ENCODE measurements at places on chromosomes 5 and 9.
A peak's percentile ranks its signal among the peaks of the same experiment; 100 is the strongest.

- DNase-seq: no peak
These were observed 17.4 kb downstream of the SH3PXD2B start for GRCh38 chr5:172436879-172437369.

GRCh38 chr5:132385326-132386105, 16.0 kb downstream of the SLC22A5 start:
- peak; percentile 64 for DNase-seq

- no peak for DNase-seq
These were observed 9.2 kb upstream of the TAF1L start for GRCh38 chr9:32644698-32645097.

DNA sequence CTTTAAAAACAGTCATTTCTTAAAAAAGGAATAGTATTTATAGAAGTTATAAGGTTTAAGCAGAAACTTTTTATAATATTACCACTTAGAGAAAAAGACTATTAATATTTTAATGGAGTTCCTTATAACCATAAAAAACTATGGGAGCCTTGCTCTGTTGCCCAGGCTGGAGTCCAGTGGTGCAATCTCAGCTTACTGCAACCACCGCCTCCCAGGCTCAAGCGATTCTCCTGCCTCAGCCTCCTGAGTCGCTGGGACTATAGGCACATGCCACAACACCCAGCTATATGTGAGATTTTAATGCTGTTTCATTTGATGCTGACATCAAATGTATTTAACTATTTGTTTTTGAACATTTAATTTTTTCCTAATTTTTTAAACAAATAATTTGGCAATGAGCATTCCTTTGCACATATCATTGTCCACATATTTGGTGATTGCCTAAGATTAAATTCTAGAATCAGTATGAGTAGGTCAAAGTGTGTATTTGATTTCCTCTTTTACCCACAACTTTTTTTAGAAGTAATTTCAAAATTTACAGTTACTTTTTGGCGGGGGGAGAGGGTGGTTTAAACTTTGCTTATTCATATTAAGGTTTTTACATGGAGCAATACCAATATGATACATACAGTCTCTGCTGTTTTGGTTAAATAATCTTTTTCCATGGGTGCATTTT, 235.5 kb downstream of the ARHGEF28 start:
- no peak for DNase-seq

DNA sequence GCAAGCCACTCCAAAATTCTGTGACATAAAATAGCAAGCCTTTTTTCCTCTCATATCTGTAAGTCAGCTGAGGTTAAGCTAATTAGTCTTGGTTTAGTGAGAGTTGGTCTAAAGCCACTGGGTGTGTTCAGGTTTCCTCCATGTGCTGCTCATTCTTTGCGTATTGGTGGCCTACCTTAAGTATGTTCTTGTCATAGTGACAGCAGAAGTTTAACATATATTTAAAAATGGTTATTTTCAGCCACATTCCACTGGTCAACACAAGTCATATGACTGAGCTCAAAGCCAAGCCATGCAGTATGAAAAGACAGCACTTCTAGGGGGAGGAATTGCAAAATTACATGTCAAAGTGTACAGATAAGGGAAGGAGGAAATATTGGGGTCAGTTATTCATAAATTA, 100.5 kb upstream of the FGF10 start:
- no peak for DNase-seq

- no peak for DNase-seq
These were observed 50.3 kb downstream of the ZNF462 start for GRCh38 chr9:106913276-106913675.

DNA sequence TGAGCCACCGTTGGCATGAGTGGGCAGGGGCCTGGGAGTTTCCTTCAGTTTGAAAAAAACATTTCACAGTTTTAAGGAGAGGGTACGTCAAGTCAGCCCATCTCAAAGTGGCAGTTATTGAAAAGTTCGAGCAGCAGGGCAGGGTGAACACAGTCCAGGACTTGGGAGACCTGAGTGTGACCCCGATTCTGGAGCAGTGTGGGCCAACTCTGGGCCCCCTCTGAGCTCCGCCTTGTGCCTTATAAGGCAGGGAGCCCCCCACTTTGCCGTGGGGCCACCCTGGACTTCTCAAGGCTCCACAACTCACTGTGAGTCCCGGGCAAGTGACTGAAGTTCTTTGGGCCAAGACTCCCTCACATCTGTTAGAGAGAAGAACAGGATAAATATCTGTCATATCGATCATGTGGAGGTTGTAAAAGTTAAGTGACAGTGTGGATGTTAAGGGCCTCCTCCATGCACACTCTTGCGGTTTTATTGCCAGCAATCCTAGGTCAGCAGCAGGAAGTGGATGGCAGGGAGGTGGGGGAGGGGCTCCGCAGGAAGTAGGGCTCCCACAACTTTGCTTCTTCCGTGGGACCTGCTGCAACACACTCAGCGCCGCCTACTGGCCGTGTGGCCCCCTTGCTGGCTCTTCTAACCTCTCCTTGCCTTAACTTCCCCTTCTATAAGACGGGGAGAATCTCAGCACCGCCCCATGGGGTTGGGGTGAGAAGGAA, 38.4 kb downstream of the HRH2 start:
- peak; percentile 51 for DNase-seq

GRCh38 chr5:118371973-118372831, 616.1 kb downstream of the DTWD2 start:
- DNase-seq: no peak

DNA sequence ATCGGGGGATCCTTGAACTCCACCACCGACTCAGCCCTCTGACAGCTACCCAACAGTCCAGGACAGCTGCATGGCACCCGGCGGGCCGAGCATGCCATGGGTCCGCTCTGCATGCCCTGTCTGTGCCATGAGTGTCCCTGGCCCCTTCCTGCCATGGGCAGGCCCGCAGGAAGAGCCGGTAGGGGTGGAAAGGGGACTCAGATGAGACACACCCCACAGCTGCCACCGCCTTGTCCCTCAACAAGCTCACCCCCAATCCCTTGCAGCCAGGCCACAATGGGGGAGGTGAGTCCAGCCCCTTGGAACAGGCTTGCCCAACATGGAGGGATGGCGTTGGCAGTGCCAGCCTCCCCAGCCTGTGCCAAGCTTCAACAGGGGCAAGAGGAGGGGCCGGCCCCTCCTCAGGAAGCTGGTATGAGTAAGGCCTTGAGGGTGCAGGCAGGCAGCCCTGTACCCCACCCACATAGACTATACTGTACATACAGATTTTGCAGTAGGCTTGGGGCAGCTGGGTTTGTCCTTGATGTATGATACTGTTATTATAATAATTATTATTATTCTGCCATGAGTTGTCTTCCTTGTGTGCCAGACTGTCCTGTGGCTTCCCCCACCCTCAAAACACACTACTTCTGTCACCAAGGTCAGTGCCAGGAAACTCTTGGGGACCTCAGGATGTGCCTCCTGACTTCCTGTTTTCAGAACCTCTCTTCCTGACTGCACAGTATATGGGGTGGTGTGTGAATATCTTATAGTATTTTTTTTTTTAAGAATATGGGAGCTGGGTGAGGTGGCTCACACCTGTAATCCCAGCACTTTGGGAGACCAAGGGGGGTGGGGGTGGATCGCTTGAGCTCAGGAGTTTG, 12.0 kb upstream of the SLC34A1 start:
- DNase-seq: no peak

DNA sequence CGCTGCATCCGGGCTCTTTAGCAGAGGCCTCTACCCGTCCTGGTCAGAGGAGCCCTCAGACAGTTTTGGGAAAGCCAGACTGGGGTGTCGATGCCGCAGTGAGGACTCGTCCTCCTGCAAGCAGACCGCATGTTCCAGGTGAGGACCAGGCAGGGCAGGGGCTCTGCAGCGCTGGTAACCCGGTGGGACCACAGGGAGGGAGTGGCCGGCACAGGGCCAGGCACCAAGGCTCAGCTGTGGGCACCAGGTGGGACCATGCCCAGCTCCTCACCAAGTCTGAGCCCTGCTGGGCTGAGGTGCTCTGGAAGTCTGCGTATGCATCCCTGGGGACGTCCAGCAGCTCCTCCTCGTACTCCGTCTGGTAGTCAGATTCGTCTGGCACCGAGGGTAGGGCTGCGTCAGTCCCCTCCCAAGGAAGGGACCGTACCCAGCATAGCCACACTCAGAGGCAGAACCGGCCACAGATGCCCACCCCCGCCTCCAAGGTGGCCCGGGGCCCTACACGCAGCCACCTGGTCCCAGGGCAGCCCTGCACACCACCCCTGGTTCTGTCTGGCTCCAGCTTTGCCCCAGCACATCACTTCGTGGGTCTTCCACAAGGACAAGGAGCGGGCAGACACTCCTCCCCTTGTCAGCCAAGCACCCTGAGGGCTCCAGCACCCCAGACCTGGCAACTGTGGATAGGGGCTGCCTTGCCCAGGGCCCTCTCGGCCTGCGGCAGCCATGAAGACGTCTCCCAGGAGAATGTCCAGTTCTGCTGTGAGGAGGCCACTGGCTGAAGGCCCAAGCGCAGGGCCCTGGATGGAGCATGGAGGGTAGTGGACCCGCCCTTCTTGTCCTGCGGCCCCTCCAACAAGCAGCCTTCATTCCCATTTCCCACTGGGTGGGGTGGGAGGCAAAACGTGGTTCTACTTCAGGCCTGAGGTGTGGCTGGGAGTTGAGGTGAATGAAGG, 1.5 kb upstream of the NSMF start:
- peak; percentile 24 for DNase-seq

DNA sequence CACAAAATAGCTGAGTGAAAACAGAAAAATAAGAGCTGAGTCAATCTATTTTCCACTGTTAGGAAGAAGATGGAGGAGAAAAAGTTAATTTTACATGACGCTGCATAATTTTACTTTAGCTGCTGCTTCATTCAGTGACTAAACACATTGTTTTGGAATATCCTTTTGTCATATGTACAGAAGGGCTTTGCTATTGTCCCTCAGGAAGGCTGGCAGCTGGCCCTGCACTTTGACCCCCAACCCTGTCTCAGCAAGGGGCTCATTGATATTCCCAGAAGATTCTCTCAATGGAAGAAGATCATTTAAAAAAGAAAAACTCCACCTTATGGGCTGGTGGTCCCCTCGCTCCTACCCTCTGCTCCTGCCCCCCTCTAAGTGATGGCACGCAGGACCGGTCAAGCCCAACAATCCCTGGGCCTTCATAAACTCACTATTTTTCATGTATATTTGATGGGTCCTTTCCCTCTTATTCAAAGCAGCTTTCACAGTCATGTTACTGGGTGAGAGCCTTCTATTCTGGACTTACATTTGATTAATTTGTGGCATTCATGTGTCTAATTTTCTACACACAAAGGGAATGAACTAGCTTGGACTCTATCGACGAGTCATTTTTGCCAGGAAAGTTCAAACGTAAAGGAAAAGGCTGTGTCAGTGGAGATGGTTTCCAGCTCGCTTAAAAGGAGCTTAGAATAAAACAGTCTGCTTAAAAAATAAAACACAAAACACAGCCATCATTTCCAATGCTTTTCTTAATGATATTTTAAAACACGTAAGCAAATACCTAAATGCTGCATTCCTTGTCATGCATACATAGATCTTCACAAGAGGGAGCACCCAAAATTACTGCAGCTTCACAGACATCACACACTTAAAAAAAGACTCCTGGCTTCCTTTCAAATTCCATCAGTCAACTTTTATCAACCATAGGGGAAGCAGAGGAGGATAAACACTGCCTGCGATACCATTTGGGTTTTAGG, 104.7 kb downstream of the EFNA5 start:
- no peak for DNase-seq

DNA sequence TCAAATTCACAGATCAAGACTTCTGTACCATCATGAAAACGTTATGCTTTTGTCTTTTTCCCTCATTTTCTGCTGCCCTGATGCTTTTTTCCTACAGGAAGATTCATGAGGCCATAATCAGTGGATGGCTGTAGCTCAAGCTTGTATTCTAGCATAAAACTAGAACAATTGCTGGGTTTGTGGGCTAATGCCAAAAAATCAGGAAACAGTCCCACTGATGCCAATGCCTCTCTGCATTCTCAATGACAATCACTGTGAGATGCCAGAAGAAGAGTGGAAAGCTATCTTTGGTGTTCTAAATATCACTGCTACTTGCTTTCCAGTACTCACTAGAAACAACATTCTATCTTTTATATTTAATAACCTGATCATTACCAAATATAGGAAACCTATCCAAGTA, 33.3 kb upstream of the FAM170A start:
- DNase-seq: no peak

DNA sequence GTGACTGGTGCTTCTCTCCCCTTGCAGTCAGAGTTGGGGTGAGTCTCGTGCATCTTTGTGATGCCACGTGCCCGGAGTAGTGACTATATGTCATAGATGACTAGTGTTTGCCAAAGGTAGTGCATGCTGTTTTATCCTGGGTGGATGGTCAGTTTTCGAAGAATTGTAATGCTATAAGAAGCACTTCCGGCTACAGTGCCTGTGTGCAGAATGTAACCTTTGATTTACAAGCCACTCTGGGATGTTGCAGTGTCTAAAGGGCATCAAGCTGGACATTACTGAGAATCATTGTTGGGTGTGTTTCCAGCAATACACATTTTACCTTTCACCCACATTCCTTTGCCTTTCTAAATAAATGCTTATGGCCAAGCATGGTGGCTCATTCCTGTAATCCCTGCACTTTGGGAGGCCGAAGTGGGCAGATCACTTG, 16.7 kb downstream of the MVB12B start:
- no peak for DNase-seq

DNA sequence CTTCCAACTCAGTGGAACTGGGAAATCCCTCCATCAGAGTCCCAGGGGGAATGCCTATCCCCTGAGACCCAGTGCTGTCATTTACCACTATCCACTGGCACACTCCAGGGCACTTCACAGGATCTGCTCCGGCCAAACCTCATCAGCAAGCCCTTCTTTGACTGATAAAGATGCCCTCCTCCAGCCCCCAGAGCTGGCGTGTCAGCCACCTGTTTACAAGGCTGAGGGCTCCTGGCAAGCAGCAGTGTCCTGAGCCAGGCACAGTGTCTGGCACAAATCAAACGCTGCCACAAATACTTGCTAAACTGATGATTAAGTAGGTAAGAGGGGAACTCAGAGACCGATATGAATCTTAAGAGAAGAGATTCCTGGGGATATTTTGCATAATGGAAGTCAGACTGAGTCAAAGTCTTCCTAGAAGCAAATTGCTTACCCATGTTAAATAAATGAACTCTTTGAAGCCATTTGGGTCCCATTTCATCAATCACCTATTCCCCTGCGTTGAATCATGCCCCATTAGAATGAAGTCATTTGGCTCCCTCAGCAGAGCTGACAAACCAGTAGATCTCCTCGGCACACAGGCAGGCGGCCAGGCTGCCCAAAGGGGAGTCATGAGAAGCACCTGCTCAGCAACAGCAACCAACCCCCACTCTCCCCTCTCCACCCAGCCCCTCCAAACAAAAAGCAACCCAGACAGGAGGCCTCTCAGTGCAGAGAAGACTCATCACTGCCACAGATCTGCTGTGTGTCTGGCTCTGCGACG, 97.4 kb downstream of the CDK5RAP2 start:
- DNase-seq: no peak

GRCh38 chr5:129460936-129461710, 1.0 kb downstream of the ADAMTS19 start:
- no peak for DNase-seq

- DNase-seq: no peak
These were observed 722.8 kb upstream of the GRAMD2B start for GRCh38 chr5:125700380-125700861.

GRCh38 chr5:175772747-175773533, 98.4 kb upstream of the CPLX2 start:
- DNase-seq: no peak

GRCh38 chr5:172377856-172378255, 76.5 kb downstream of the SH3PXD2B start:
- no peak for DNase-seq

GRCh38 chr9:129671519-129671918, 6.1 kb downstream of the PRRX2 start:
- DNase-seq: no peak

GRCh38 chr5:116402235-116402634, 172.4 kb downstream of the SEMA6A start:
- no peak for DNase-seq
